NCI-H187 treated with DMSO at 0.1 percent for 48 hours (cell line): ENCODE measurements at places on chromosomes 12 and 14.

DNA sequence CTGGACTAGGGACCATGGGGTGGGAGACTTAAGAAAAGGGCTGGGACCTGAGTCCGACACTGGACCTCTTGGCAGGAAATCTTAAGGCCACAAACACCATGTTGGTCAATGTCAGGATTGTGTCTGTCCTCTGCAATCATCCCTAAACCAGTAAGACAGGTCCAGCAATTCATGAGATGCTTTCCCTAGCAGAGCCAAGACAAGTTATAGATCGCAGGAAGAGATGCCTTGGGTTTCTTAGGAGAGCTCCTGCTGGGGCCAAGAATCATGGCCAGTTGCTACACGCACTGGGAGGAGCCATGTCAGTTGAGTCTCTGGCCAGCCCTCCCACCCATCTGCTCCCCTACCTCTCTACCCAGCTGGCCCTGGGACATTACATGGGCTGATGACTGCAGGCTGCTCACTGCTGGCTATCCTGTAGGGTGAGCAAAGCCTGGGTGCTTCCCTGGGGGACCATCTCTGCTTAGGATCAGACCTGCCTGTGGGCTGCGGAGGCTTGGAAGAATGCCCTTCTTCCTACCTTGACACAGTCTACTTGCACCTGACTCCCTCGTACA, 14.2 kb downstream of the PLEKHH1 start:
- no peak for DNase-seq

DNA sequence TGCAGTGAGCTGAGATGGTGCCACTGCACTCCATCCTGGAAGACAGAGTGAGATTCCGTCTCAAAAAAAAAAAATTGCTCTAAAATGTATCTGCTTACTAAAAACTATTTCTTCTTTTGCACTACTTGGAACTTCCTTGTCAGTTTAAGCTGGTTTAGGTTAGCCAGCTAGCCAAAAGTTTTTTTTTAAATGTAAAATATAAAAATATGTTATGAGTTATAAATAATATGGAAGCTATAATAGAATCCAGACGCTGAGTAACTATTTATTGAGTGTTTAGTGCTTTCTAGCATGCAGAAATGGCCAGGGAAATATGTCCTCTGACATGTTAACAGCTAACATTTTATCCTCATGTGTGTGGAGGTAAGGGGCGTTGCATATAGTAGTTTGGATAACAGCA, 85.6 kb downstream of the PLEKHA5 start:
- DNase-seq = no peak

- DNase-seq = no peak
Measured at GRCh38 chr12:20398686-20399085, 30.3 kb downstream of the PDE3A start.

DNA sequence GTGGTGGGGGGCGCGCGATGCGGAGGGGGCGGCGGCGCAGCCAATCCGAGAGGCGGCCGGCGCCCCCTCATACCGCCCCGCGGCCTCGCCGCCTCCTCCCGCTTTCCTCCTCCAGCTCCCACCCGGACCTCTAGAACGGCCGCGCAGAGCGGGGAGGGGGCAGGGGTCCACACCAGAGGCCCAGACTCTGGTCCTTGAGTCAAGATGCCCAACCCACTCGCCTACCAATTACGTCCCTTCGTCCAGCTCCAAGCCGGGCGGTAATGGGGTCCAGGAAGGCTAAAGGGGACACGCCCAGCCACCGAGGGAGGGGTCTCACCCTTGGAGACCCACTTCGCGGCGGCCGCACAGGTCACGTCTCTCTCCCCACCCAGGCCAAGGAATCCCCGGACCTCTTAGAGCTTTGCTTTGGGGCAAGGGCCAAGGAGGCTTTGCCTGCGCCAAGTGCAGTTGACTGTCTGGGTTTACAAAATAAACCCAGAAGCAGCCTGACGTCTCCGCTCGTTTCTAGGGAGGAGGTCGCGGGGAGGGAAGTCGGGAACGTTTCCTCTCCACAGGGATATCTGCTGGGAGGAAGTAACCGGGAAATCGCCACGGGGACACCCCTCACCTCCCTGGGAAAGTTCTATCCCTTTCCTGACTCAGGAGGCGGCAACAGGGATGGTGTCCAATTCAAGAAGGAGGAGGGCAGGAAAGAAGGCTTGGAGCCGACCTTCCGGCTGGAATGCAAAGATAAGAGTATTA, 394 bp upstream of the AMIGO2 start:
- DNase-seq = no peak

GRCh38 chr12:86774841-86775388, 518.7 kb upstream of the MGAT4C start:
- DNase-seq = no peak

- DNase-seq = no peak
Measured at GRCh38 chr12:83954071-83954789, 958.4 kb downstream of the SLC6A15 start.

DNA sequence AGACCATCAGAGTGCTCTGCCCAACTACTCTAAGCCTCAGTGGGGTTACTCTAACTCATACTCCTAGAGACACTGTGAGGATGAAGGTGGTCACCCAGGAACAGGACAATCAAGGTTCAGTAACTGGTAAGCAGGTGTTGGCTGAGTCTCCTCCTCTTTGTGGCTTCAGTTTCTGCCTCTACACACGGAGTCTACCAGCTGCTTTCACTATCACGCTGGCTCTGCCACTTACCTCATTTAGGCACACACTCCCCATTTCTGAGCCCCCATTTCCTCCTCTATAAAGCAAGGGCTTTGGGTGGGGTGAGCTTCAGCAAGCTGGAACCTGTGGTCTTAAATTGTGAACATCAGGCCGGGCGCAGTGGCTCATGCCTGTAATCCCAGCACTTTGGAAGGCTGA, 7.3 kb upstream of the TCHP start:
- no peak for DNase-seq

DNA sequence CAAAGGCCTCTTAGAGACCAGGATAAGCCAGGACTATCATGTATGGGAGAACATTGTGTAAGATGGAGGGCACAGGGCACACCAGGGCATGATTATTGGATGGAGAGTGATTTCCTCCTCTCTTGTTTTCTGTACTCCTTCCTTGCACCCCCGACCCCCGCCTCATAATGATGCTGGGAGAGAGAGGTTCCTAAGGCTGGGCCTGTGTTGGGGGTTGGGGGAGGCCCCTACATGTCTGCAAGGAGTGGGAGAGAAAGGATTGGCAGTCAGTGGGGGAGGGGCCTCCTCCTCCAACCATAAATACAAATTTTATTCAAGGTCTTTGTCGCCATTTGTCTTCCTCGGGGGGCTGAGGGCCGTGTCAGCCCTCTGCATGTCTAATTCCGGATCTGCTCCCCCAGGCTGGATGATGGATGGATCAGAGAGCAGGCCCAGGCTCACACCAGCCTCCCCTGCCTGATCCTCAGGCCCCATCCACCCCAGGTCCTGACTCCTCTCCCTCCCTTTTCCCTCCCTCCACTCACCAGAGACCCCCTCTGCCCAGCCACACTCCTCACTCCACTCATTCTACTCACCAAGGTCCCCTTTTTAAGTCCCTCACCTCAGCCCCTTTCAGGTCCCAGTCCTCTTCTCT, 2.0 kb upstream of the C1QL4 start:
- DNase-seq = no peak

DNA sequence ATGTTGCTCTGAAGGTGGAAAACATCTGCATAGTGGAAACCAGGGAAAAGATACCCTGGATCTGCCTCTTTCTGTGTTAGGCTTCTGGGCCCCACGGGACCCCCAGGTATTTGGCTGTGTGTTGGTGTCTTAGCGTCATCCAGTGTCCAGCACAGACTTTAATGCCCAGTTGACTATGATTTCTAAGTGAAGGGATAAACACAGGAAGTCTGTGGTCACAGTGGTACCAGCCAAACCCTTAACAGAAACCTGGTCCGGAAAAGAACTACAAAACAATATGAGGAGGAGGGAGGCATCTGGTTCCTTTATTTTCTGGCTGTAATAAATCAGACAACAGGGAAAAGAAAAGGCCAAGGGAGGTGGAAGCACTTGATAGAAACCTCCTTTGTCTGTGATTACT, 56.4 kb downstream of the CMKLR1 start:
- no peak for DNase-seq

- peak; percentile 14 for DNase-seq
Measured at GRCh38 chr12:7108796-7109571, at the start of gene C1RL. C1RL (minus strand) TSS chr12:7109214; CDS start chr12:7109180, 34 bp downstream.

DNA sequence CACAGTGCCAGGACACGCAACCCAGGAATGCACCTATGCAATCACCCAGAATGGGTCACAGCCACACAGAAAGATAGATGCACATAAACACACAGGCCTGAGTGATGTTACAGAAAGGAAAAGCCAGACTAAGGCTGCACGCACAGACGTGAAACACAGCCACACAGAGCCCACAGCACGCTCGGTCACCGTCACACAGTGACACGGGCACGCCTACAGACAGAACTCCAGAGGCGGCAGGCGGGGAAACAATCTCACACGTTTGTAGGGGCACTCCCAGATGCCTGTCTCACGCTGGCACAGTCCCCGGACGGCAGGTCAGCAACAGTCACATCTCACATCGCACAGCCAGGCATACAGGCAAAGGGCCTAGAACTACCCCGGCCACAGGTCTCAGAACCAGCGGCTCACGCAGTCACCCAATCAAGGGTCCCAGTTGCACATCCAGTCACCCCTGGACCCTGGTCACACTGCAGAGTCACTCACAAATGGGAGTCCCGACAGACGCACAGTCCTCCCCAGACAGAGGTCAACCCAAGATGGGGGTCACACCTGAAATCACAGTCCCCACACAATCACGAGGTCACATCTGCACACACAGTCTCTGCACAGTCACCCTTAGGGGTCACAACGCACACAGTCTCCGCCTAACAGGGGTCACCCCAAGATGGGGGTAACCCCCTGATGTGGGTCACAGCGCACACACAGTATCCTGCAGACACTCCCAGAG, 790 bp downstream of the SSH1 start:
- no peak for DNase-seq

GRCh38 chr12:110304061-110304551, 23.1 kb downstream of the ATP2A2 start:
- DNase-seq = no peak

DNA sequence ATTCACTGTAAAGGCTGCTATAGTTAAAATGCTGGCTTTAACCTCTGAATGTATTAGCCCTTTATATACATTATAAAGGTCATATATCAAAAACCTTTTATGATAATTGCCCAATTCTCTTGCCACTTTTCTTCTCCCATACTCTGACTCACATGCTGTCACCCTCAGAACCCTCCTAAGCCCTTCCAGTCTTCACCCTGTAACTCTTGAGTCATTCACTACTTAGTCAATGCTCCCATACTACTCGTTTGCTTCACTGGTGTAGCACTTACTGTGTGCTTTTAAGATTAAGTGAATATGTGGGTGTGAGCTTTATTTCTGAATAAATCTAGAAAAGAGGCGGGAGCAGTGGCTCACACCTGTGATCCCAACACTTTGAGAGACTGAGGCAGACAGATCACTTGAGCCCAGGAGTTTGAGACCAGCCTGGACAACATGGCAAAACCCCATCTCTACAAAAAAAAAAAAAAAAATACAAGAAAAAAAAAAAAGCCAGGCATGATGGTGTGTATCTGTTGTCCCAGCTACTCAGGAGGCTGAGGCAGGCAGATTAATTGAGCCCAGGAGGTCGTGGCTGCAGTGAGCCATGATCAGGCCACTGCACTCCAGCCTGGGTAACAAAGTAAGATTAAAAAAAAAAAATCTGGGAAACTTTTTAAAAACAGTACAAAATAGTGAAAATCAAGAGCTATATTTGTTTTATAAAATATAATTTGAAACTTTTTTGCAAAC, 37.6 kb downstream of the SPATA7 start:
- DNase-seq = no peak

DNA sequence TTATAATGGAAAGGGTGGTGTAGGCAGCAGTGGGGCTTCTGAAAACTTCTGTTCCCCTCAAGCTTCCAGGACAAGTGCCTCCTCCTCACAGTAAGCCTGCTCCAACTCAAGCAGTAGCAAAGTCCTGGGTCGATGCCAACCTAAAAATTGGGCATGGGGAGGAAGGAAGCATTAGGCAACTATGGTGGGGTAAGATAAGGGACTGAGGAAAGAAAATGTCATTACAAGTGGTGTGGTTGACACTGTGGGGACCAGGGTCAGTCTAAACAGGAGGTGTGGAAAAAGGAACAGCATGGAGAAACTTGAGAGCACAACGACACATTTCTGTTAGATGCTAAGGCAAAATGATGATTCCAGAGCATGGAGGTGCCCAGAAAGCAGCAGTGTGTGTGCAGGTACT, 34.9 kb downstream of the WIF1 start:
- DNase-seq = no peak

DNA sequence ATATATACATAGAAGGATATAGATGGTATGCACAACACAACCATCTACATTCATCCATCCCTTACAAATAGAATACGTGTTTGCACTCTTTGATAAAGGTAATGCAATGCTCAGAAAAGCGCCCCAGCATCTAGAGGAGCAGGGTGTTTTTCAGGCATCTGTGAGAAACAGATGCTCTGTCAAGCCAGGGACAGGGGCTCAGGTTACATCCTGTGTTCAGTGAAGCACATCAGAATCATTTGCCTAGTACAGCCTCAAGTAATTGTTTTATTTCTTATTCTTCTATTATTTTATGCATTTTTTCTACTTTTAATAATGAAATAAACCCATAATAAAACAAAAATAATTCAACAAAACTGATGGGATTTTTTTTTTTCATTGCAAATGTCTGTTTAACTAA, 50.5 kb upstream of the HIF1A start:
- peak; percentile 50 for DNase-seq

- no peak for DNase-seq
Measured at GRCh38 chr12:110046451-110047187, 1.7 kb downstream of the C12orf76 start.

DNA sequence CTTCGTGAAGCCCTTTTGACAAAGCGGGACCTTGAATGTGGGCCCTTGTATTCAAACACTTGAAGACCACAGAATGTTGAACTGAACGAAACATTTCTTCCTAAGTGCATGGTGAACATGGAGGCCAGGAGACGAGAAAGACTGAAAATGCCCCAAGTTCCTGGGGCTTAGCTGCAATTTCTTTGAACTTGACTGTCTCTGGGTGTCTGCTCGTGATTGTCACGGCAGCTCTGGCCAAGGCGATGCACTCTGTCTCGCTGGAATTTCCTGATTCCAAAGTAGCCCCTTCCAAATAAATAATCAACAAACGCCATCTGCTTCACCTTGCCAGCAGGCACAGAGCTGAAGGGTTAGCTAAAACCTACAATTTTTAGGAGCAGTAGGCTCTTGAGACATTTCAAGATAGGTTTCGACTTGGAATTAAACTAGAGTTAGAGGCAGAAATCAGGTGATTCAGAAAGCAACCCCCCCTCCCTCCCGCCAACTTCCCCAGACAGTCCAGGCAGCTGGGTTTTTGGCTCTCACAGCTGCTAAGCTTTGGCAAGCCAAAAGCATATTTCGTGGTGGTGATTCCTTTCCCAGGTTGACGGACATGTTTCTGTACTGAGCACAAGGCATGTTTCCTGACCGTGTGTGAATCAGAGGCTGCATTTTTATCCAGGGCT, 13.5 kb upstream of the IRF2BPL start:
- no peak for DNase-seq

- DNase-seq = no peak
Measured at GRCh38 chr14:74290415-74290814, 12.3 kb downstream of the ABCD4 start.

GRCh38 chr12:5561057-5561456, 129.1 kb downstream of the NTF3 start:
- DNase-seq = no peak

GRCh38 chr14:76473481-76474263, 97.7 kb downstream of the ESRRB start:
- no peak for DNase-seq
